Small intestine (tissue), 16 donors: ENCODE measurements at places on chromosomes 12 and 14. TPM values are rescaled to one million over a fixed set of nuclear protein-coding genes. Genes with fewer than 3 reads are reported as not detected.
A peak's percentile ranks its signal among the peaks of the same experiment; 100 is the strongest.

DNA sequence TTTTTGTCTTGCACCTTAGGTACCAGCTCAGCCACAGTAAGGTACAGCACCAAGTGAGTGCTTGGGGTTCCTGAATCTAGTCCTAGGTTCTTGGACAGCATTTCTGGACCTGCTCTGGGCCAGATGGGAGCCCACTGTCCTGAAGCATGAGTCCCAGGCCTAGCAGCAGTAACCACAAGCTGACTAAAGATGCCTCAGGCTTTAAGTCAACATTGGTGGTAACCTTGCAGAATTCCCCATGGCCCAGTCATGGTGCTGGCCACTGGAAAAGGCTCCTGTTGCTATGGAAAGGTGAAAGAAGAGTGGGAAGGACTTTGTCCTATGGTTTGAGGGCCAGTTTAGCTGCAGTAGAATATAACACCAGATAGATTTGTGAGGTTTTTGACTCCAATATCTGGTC is 86.9 kb upstream of the CLEC14A start:
- H3K4me3 ChIP-seq = no peak overlapping the region
- H3K36me3 ChIP-seq = no peaks in the 10 kb centered on the region

- H3K27ac ChIP-seq = no peak overlapping the region
- DNase-seq = no peak
- no peaks in the 10 kb centered on the region for H3K27me3 ChIP-seq
These were observed 91.5 kb downstream of the ARF6 start for GRCh38 chr14:49984424-49984823.

DNA sequence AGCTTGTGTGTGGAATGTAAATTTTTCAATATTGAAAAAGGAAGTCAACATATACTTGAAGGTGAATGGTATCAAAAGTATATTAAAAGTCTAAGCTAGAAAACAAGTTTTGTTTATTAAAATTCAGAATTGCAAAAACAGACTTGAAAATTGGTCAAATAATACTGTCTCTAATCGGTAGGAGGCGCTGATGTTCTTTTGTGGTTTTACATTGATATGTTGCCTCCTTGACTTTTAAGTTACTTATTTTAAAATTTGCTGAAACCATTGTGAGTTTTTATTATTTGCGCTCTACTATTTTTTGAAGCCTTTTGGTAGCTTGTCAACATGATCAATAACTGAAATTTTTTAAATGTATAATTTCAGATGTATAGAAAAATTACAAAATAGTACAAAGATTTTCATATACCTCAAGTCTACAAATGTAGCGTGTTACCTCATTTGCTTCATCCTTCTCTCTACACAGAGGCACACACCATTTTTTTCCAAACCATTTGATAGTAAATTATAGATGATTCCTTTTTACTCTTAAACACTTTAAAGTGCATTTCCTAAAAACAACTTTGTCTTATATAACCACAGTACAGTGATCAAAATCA is 6.9 kb downstream of the RTRAF start:
- peaks cover 3% of the 10 kb centered on the region for H3K36me3 ChIP-seq
- DNase-seq = peak; percentile 29
- no peaks in the 10 kb centered on the region for H3K27me3 ChIP-seq
- H3K4me3 ChIP-seq = no peak overlapping the region
- H3K4me1 ChIP-seq = no peaks in the 10 kb centered on the region

GRCh38 chr14:85041618-85042017 is 488.3 kb upstream of the FLRT2 start:
- H3K27ac ChIP-seq = no peak overlapping the region
- DNase-seq = no peak
- no peak overlapping the region for H3K4me3 ChIP-seq
- H3K27me3 ChIP-seq = no peaks in the 10 kb centered on the region
- H3K4me1 ChIP-seq = no peaks in the 10 kb centered on the region

- no peak for DNase-seq
- H3K27ac ChIP-seq = no peak overlapping the region
- H3K36me3 ChIP-seq = peaks cover 3% of the 10 kb centered on the region
- no peak overlapping the region for H3K4me3 ChIP-seq
- H3K27me3 ChIP-seq = no peaks in the 10 kb centered on the region
- no peaks in the 10 kb centered on the region for H3K4me1 ChIP-seq
These were observed 39.6 kb downstream of the CDKL1 start for GRCh38 chr14:50357124-50357523.

DNA sequence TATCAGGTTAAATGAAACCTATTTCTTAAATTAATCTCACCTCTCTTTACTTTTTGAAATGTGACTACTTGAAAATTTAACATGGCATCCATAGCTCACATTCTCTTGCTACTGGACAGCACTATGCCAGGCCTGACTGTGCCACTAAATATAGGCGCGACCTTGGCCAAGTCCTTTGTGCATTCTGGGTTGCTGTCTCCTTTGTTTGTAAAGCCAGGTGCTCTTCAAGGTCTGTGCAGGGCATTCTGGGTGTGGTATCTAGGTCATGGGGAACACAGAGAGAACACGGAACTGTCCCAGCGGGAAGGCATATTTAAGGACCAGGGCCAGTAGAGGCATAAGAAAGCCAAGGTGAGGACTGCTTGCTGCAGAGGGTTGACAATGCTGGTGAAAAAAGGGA is 121.2 kb downstream of the ZNF664 start:
- no peaks in the 10 kb centered on the region for H3K36me3 ChIP-seq
- H3K27ac ChIP-seq = no peak overlapping the region
- no peak for DNase-seq
- H3K4me3 ChIP-seq = no peak overlapping the region
- H3K27me3 ChIP-seq = no peaks in the 10 kb centered on the region
- no peaks in the 10 kb centered on the region for H3K4me1 ChIP-seq

DNA sequence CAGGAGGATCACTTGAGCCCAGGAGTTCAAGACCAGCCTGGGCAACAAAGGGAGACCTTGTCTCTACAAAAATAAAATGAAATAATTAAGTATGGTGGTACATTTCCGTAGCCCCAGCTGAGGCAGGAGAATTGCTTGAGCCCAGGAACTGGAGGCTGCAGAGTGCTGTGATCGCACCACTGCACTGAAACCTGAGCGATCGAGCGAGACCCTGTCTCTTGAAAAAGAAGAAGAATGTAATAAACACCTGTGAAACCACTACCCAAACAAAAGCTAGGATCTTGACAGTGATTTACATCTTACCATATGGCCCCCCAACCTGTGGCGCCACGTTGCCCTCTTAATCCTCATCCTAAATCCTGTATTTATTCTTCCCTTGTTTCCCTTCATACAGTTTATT is 5.7 kb upstream of the DTX1 start:
- H3K27ac ChIP-seq = no peak overlapping the region
- DNase-seq = no peak
- H3K4me3 ChIP-seq = no peak overlapping the region
- no peaks in the 10 kb centered on the region for H3K27me3 ChIP-seq
- no peaks in the 10 kb centered on the region for H3K4me1 ChIP-seq
- no peaks in the 10 kb centered on the region for H3K36me3 ChIP-seq

GRCh38 chr14:104872469-104873341 is 7.6 kb downstream of the CEP170B start:
- DNase-seq = no peak
- no peak overlapping the region for H3K27ac ChIP-seq

GRCh38 chr14:26394150-26394810 is 203.6 kb downstream of the NOVA1 start:
- DNase-seq = peak; percentile 31
- no peaks in the 10 kb centered on the region for H3K27me3 ChIP-seq
- H3K36me3 ChIP-seq = no peaks in the 10 kb centered on the region

DNA sequence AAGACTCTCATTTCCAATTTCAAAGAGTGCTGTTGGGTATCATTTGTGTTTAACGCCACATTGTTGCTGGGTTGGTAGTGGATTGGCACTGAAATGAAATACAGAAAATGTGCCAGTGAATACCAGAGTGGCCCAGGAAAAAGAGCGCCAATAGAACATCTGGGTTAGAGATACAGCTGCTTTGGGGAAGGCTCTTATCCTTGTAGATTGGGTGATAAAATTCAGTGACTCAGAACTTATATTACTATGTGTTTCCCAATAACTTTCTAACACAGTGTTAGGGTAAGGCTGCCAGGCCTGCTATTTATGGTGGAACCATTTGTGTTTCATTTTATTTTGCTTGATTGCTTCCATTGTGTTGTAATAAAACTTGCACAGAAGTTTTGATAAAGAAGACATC is 168.2 kb upstream of the SSTR1 start:
- H3K27me3 ChIP-seq = no peaks in the 10 kb centered on the region
- H3K27ac ChIP-seq = no peak overlapping the region

Gene NTF3
- 1.6 TPM for polyA plus RNA-seq

Gene KCNA5
- 0.30 TPM for polyA plus RNA-seq

Gene SLCO1B1
- not detected for polyA plus RNA-seq

Gene MIP
- polyA plus RNA-seq = not detected
